ENCODE measurements at places on chromosomes 4 and X.

DNA sequence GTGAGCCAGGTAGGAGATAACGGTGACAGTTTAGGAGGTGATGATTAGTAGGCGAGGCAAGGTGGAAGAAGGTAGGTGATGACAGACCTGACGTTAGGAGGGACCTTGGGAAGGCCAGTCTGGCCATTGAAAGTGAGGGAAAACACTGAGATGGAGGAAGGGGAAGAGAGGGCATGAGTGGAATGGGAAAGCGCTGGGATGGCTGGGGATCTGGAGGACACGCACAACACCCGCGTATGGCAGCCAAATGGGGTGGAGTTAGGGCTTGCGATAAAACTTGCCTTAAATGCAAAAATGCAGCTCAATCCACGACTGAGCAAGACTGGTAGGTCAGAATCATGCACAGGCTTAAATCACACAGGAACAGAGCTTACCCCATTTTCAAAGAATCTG lies 605 bp upstream of the CDKL2 start:
- no peak for DNase-seq

DNA sequence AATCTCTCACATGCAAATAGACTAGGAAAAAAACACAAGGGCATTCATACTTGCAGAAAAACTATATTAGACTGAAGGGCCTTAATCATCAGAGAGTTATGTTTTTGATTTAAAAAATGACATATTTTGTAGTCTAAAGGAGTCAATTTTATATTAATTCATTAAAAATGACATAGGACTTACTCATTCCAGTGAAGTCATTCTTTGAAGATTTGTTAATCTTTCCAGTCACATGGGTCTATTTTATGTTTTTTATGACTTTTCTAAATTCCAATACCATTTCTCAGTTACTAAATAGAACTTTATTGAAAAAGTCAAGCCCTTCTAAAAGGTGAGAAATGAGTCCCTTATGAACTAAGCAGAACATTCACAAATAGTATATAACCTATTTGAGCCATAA lies 743.8 kb upstream of the INTU start:
- DNase-seq: no peak

DNA sequence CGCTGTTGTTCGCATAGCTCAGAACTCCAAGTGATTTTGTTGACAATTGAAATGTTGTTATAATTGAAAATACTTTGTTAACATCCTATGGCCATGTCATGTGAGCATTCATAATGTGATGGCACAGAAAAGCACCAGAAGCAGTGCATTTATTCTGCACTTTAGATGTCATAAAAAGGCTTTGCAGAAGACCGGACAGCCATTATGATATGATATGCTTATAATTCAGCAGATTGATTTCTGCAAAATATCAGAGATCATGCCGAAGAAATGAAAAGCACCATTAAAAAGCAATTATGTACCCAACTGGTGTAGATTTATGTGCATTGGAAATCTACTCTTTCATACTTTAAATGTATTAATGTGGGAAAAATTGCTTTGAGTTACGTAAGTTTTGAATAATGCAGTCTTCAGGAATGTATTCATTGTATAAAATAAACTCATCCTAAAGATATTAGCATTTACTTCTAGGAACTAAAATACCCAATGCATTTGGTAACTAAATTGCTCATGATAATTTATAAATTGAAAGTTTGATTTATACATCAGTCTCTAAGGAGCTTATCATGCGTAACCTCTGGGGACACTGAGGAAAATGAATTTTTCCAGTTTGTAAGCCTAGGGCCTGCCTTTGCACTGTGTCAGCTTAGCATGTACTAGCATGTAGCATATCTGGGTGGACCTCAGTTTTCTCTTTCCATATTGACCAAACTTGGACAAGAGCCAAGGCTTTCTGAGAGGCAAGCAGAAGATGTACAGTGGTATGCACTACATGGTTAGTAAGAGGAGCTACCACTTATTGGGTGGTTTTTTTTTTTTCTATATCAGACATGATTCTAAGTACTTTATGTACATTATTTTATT lies 43.6 kb downstream of the TLR10 start:
- DNase-seq: no peak

DNA sequence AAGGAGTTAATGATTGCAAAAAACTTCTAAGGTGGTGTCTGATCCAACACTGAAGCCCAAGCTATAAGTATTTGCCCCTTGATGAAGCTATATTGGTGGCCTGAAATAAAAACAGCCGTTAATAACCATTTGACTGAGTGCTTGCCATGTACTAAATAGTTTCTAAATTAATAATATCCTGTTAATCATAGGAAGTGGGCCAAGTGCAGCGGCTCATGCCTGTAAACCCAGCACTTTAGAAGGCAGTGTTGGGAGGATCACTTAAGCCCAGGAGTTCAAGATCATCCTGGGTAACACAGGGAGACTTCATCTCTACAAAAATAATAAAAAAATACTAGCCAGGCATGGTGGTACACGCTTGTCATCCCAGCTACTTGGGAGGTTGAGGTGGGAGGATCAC lies 8.3 kb downstream of the NDP start:
- DNase-seq: no peak

GRCh38 chrX:148146121-148146520 lies 165.0 kb downstream of the FMR1NB start:
- DNase-seq: peak; percentile 67

DNA sequence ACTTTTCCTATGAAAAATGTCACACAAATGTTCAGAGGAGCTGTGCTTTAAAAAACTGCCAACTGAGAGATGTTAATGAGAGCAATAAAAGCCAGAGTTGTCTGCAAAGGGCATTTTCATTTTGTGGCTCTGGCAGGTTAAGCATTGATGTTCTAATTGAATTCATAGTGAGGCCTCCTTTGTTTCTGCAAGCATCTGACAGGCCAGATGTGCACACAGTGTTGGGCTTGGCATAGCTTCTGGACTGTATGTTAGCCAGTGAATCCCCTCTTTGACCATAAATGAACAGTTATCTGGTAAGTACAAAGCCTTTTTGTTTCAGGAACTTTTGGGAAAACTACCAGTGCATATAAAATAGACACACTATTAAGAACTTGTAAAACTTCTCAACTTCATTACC lies 81.9 kb downstream of the JADE3 start:
- no peak for DNase-seq

- no peak for DNase-seq
Observed at GRCh38 chrX:123924186-123924585, 37.3 kb upstream of the STAG2 start.

GRCh38 chr4:70705183-70706043 lies 16.4 kb upstream of the RUFY3 start:
- DNase-seq: peak; percentile 81

DNA sequence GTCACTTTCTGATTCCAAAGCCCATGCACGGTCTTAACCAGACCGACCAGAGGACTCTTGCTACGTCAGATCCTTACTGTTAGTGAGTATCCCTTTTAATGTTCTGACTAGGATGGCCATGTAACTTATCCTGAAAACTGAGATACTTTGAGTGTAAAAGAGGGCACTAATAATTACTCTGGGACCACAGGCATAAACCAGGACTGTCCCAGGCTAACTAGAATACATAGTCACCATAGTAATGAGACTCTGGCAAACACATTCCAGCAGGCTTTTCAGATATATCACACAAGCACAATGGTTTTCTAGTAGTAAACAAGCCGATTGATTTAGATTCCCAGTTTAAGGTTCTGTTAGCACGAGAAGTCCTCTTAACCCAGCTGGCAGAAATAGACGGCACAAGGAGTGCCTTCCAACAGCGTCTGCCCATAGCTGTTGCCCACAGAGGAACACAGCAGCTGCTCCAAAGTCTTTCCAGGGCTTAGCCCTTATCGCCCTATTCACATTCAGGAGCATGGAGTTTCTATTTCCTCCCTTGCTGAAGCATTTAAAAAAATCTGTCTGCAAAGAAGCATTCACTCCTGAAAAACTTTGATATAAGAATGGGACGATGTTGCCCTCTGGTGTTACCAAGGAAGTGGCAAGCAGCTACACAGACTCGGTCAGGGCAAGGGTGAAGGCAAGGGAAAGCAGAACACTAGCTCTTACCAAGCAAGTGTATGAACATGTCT lies 92.4 kb downstream of the CXCL13 start:
- peak; percentile 59 for DNase-seq

DNA sequence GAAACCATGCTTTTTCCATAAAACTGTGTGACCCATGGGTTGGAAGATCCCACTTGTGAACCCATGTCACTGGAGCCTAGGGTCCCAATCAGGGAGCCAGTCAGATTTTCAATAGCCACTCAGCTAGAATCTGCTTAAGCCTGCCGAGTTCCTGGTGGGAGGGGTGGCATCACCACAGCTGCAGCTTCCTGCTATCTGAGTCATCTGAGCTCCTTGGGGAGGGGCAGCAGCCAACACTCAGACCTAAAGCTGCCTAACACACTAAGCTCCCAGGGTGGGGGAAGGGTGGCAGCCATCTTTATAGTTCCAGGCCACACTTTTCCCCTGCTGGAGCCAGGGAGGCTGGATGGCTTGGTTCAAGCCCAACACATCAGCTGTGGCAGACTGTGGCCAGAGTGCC lies 350.1 kb downstream of the C4orf33 start:
- peak; percentile 62 for DNase-seq

- no peak for DNase-seq
Observed at GRCh38 chr4:8777320-8778196, 94.1 kb downstream of the HMX1 start.

- DNase-seq: no peak
Observed at GRCh38 chr4:40840255-40840984, 90.7 kb downstream of the NSUN7 start.

- DNase-seq: no peak
Observed at GRCh38 chrX:37785569-37785968, 5.7 kb downstream of the CYBB start.

DNA sequence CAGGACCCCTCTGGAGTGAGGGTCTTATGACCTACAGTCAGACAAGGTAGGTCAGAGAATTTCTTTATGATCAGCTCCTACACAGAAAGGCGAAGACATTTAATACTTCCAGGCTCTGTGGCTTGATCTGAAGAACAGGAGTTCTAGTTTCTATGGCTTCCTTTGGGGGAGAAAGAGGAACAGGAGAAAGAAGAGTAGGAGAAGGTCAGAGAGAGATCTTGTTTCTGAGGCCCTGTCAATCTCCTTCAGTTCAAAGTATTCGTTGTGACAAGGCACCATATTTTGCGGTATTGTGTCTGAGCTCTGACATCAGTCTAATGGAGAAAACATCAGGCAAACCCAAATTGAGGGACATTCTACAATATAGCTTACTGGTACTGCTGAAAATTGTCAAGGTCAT lies 16.7 kb downstream of the TMSB4X start:
- DNase-seq: no peak

DNA sequence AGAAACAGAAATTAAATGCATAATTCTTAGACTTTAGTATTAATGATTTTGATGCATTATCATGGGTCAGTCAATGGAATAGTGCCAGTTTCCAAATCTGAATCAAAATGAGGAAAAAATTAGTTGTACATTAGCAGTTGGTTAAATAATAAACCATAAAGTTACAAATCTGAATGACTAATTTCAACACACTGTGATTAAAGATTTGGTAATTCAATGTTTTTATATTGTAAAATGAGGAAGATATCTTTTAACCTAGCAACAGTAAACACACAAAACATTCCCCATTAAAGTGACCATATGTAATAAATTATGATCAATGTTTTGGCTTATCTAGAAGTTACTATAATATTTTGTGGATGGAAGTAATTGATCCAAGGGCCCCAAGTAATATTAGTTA lies 1.6 kb downstream of the FBXO8 start:
- no peak for DNase-seq

DNA sequence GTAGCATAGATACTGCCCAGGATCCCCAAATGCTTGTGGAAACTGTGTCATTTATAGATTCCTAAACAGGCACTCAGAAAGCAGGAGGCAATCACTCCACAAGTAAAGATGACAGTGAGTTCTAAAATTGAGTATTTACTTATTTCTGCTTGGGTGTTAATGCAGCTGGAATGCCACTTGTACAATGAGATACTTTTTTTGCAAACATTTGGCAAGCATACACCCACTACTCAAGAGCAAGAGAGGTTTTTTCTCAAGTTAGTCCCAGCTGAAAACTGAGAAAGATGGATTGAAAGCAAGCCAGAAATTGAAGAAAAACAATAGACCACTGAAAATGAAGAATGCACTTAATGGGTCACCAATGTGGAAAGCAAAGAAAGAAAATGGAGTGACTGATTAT lies 22.5 kb downstream of the GABRA3 start:
- DNase-seq: no peak

GRCh38 chr4:95095348-95095974 lies 337.7 kb downstream of the BMPR1B start:
- peak; percentile 16 for DNase-seq

DNA sequence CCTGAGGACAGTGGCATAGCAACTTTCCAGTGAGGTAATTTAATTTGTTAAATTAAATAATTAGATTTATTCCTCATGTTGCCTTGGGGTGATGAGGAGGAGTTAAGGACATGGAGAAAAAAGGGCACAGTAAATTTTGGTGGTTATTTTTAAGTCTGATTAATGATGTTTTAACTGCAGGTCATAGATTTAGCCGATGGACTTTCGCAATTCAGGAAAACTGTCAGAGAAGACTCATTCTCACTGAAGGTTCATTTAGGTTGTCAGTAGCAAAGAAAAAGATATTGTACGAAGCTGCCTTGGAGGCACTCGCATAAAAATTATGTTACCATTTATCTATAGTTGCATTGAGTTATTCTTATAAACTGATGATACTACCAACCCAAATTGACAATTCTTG lies 164.2 kb upstream of the PITX2 start:
- peak; percentile 31 for DNase-seq

DNA sequence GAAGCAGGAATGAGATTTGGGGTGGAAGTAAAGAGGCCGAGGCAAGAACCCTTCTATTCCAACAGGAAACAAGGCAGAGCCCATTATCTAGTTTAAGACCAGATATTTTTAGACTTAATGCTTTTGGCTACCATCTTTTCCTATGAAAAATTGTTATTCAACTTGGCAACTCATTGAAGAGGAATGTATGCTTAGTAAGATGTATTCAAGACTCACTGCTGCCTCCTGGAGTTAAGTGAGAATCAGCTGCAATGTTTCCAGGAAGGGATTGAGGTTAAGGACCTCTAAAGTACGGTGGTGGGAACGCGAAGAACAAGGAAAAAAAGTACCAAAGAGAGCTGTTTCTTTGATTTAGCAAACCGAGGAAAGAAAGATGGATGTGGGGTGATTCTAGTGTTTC lies 89.1 kb downstream of the RAPGEF2 start:
- peak; percentile 23 for DNase-seq

All from NCI-H82 (cell line).